NCI-H1048 (cell line): ENCODE measurements at places on chromosomes 16 and 17.

GRCh38 chr17:46942441-46943217 is 19.7 kb downstream of the GOSR2 start:
- DNase-seq = no peak

GRCh38 chr17:64683796-64684195 is 21.7 kb upstream of the SMURF2 start:
- no peak for DNase-seq

- DNase-seq = no peak
These were observed at the start of gene GDPD3 for GRCh38 chr16:30113031-30113710. Gene GDPD3, minus strand, starts transcription at chr16:30113537. Its CDS starts 59 bp downstream, at chr16:30113478.

DNA sequence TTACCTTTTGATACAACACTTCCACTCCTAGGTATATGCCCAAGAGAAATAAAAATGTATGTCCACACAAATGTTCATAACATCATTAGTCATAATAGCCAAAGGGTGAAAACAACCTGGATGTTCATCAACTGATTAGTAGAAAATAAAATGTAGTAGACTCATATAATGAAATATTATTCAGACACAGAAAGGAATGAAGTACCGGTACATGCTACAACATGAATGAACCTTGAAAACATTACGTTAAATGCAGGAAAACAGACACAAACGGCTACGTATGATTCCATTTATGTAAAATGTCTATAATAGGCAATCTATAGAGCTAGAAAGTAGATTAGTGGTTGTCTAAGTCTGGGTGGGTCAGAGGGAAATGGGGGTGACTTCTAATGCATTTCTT is 358.5 kb downstream of the CA10 start:
- no peak for DNase-seq

- DNase-seq = no peak
These were observed 28.7 kb upstream of the FASN start for GRCh38 chr17:82126556-82127314.

DNA sequence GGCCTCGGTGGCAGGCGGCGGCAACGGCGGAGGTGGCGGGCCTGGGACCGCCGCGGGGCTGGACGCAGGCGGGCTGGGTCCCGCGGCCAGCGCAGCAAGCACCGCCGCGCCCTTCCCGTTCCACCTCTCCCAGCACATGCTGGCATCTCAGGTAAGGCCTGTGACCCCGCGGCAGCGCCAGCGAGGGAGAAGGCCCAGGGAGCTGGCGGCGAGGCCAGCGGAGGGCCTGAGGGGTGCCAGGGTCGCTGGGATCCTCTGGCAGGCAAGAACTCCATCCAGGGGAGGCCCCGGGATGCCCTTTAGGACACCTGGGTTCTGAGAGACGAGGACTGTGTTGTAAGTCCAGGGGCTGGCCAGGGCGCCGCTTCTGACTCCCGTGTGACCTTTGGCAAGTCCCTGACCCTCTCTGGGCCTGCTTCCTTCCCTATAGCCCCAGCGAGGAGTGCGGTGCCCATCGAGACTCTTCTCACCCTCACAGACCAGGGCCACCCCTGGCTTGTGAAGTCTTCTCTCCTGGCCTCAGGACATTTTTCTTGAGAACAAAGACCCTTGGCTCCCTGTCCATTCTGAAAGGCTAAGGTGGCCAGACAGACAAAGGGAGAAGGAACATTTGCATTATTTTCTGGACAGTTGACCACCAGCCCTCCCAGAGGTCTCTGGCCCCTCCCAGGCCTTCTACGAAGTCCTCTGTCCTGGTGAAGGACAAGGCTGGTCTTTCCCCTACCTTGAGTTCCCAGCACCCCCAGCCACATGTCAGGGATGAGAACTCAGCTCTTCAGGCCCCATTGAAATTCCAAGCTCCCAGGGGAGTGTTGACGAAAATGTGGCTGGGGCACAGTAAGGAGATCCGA is 6.3 kb downstream of the TBX2 start:
- DNase-seq = no peak

- no peak for DNase-seq
These were observed 217.0 kb upstream of the DYNLRB2 start for GRCh38 chr16:80323808-80324195.
